ENCODE measurements at places on chromosomes 11 and 22. TPM values are rescaled to one million over a fixed set of nuclear protein-coding genes. Genes with fewer than 3 reads are reported as not detected.
A peak's percentile ranks its signal among the peaks of the same experiment; 100 is the strongest.

The ACTN3 gene
- total RNA-seq = not detected

The MRPL17 gene
- 98.6 TPM for total RNA-seq

The OR8D4 gene
- not detected for total RNA-seq

The TESMIN gene
- total RNA-seq = not detected

- no peak for DNase-seq
Observed at GRCh38 chr11:24755260-24755839, 258.5 kb downstream of the LUZP2 start.

DNA sequence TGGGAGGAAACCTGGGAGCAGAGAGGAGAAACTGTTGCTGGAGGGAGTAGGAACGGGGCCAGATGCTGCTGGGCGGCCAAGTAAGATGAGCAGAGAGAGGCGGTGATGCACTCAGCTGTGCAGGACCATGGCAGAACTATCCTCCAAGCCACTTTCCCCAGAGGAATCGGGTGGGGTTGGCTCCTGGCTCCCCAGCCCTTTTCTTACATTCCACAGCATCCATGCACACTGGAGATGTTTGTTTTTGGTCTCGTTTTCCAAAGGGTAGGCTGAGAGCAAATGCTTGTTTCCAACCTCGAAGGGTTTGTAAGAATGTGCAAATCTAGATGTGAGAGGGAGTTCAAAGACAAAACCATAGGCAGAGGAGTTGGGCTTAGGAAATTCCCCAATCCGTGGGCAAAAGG lies 73.2 kb downstream of the DBX1 start:
- DNase-seq = peak; percentile 31

- DNase-seq = no peak
Observed at GRCh38 chr22:49329636-49330035, 498.0 kb downstream of the BRD1 start.

GRCh38 chr11:35662649-35663407 lies at the start of gene TRIM44:
TSS of gene TRIM44 (plus strand) at chr11:35662775. CDS start at chr11:35663112, 337 bp downstream.
- DNase-seq = peak; percentile 86

- no peak for DNase-seq
Observed at GRCh38 chr22:41732096-41732772, 32.9 kb downstream of the MEI1 start.

DNA sequence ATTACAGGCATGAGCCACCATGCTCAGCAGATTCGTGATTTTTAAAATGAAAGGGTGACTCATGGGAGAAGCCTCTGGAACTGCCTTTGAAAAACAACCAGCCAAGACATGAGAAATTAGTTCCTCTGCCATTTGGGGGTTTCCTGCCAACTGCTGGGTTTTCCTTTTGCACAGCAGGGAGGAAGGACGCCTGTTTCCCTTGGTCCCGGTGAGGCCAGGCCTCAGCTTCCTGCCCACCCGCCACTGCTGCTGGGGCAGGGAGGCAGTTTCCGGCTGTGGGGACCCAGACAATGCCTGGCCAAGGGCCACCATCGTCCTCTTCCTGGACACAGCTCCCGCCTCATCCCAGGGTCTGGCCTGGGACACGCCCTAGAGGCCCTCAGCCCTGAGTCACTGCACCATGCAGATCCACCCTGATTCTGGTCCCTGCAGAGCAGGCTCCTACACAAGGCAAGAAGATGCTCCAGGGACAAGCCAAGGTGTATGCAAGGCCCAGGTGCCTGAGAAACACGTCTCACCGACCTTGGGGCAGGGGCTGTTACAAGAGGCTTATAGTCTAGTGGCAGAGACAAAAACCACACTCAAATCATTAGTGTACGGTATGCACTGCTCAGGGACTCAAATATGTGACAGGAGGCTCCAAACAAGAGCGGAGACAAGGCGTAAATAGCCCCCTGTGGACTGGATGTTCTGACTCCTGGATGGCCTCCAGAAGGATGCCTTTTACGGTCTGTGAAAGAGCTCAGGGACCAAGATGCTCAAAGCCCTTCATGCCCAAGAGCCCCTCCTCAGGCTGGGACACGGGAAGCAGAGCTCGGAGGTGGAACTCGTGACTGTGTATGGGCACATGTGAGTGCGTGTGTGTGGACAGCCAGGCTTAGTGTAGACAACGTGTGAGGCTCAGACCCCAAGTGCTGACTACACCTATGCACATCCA lies 10.0 kb downstream of the PPM1F start:
- DNase-seq = peak; percentile 97

GRCh38 chr22:31377612-31378011 lies 21.8 kb upstream of the DRG1 start:
- no peak for DNase-seq

DNA sequence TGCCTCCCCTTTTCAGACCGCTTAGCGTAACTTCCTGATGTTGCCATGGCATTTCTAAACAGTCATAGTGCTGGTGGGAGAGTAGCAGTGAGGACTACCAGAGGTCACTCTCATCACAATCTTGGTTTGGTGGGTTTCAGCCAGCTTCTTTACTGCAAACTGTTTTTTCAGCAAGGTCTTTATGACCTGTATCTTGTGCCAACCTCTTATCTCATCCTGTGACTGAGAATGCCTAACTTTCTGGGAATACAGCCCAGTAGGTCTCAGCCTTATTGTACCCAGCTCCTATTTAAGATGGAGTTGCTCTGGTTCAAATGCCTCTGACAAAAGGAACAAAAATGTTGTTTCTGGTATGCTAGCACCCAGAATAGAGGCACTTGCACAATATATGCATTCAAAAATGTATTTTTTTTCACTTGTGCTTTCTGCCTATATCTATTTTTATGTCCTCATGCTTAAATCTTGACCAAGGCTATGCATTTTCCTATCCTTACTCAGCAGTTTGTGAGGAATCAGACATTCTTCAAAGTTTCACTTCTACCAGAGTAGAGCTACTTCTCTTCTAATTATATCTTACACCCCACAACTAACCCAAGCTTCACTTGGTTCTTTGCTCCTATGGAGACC lies 16.1 kb upstream of the OR51M1 start:
- peak; percentile 73 for DNase-seq

DNA sequence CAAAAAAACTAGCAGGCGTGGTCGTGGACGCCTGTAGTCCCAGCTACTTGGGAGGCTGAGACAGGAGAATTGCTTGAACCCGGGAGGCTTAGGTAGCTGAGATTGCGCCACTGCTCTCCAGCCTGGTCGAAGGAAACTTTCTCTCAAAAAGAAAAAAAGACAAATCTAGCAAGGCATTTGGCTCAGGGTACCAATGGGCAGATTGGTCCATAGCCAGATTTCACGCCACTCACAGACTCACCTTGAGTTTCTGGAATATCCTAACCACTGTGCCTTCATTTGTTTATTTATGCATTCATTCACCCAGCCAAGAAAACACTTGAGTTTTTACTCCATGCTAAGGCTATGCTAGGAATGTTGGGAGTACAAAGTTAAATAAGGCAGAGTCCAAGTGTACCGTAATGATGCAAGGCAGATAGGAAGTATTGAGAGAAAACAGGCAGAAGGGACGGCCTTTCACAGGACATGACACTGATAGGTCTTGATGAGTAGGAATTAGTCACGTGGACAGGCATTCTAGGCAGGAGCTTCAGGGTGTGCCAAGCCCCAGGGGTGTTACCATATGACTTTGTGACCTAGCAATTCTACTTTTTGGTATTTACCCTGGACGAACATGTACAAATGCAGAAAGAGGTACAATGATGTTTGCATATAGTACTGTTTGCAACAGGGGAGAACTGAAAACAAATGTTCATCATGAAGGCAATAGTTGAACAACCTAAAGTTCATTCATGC lies 3.0 kb upstream of the PACSIN3 start:
- DNase-seq = peak; percentile 66

- no peak for DNase-seq
Observed at GRCh38 chr11:93697611-93698010, 36.1 kb downstream of the CEP295 start.
